ENCODE measurements at places on chromosomes 6 and 20.

GRCh38 chr20:53149148-53149889 is 177.2 kb downstream of the TSHZ2 start:
- DNase-seq: no peak

GRCh38 chr6:5279891-5280338 is 18.6 kb downstream of the FARS2 start:
- no peak for DNase-seq

GRCh38 chr6:108209738-108210137 is 43.9 kb downstream of the NR2E1 start:
- DNase-seq: no peak

DNA sequence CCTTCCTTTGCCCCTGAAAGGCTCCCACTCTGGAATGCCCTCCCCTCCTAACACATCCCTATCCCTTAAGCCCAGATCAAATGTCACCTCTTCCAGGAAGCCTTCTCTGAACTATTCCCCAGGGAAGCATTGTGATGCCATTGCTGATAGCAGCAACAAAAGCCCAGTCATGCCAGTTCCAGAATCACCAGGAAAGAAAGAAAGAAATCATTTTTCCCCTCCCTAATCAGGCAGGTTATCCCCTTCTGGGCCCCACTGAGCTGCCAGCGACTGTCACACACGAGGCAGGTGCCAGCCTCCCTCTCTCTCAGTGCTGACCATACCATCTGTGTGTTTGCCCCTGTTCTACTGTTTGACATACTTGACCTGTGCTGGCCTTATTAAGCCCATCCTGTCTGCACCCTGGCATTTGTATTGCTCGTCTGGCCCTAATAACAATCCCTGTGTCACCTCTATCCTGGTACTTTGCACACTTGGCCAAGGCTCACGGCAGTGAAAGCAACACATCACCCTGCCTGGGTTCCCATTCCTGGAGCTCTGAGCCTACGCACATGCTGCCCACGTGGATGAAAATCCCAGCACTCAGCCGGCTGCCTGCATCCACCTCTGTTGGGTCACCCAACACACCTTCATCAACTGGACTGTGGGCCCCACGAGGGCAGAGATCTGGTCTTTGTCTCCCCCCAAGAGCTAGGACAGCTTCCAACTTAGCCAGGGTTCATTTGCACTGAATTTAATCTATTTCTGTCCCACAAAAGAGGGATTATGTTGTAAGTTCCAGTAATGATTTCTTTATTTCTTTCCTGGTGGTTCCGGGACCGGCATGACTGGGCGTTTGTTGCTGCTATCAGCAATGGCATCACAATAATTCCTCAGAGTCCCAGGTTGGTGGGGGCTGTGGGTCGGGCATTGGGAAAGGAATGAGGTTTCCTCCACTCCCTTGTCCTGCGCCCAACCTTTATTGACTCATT is 5.3 kb upstream of the BPIFB1 start:
- no peak for DNase-seq

- DNase-seq: no peak
These were observed 6.3 kb upstream of the GABRR2 start for GRCh38 chr6:89321131-89321970.

GRCh38 chr20:56995149-56995548 is 271.3 kb downstream of the BMP7 start:
- DNase-seq: no peak

- no peak for DNase-seq
These were observed 2.2 kb upstream of the ARHGAP40 start for GRCh38 chr20:38599410-38599882.

- DNase-seq: no peak
These were observed 12.2 kb upstream of the LRP11 start for GRCh38 chr6:149876241-149876933.
